ENCODE measurements at places on chromosomes 3 and 15.

- H3K27ac ChIP-seq = no peak overlapping the region
- H3K4me3 ChIP-seq = no peak overlapping the region
- H3K4me1 ChIP-seq = peaks cover 3% of the 10 kb centered on the region
- no peaks in the 10 kb centered on the region for H3K27me3 ChIP-seq
- no peak for DNase-seq
Observed at GRCh38 chr15:94403331-94403730, 172.0 kb downstream of the MCTP2 start.

DNA sequence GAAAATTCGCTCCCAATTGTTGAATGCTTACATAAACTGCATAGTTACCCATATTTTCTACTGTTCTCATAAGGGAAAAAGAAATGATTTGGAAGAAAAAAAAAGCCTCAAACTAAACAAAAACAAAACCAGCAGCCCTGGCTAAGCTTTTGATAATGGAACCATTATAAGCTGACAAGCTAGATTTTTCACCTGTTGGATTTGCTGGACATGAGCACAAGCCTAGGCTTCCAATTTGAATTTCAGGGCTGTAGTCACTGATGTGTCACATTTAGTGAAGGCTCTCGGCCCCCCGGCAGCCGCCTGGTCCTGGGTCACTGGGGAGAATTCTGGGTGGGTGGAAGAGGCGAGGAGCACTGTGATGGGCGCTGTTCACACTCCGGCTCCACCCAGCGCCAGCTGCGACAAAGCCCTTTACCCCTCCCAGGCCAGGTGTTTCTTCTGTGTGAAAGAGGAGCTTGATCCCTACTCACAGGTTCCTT is 4.6 kb downstream of the FBXL22 start:
- H3K27me3 ChIP-seq = no peaks in the 10 kb centered on the region
- H3K4me3 ChIP-seq = peak overlapping the region; percentile 60
- H3K27ac ChIP-seq = peak overlapping the region; percentile 83
- no peak for DNase-seq
- no peaks in the 10 kb centered on the region for H3K36me3 ChIP-seq

GRCh38 chr3:9276761-9277370 is 27.4 kb upstream of the SRGAP3 start:
- no peaks in the 10 kb centered on the region for H3K36me3 ChIP-seq
- no peak overlapping the region for H3K27ac ChIP-seq
- H3K4me1 ChIP-seq = no peaks in the 10 kb centered on the region
- no peak for DNase-seq

GRCh38 chr15:69021895-69022294 is 7.4 kb downstream of the NOX5 start:
- no peaks in the 10 kb centered on the region for H3K36me3 ChIP-seq
- H3K4me3 ChIP-seq = no peak overlapping the region
- no peak overlapping the region for H3K27ac ChIP-seq
- no peak for DNase-seq
- H3K4me1 ChIP-seq = no peaks in the 10 kb centered on the region

DNA sequence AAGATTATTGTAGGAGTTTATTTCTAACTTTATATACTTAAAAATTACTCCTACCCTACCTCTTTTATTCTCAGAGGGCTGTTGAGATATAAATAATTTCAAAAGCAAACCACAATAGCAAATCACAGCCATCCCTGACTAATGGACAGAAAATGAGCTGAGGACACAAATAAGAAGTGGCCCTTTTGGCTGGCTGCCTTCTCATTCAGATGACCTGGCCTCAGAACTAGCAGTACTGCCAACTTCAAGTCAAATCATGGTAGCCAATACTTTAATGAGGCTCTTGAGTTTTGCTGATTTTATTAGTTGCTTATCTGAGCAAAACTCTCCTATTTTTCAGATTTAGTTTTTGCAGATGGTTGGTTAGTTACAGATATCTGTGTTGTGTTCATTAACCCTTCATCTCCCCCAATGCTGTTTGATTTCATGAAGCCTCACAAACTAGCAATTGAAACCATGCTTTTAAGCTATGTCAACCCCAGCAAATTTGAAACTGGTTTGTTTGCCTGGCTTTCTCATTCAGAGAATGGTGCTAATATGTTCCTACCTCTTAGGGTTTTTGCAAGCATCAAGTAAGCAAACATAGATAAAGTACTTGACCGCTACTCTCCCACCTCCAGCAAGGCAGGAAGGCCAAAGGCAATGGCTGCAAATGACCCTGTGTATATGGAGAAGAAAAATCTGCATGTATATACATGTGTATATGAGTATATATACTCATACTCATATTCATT is 73.4 kb upstream of the HACD2 start:
- peaks cover 9% of the 10 kb centered on the region for H3K36me3 ChIP-seq
- H3K4me1 ChIP-seq = peaks cover 91% of the 10 kb centered on the region
- peak overlapping the region; percentile 80 for H3K27ac ChIP-seq
- H3K4me3 ChIP-seq = no peak overlapping the region
- DNase-seq = no peak
- no peaks in the 10 kb centered on the region for H3K27me3 ChIP-seq

DNA sequence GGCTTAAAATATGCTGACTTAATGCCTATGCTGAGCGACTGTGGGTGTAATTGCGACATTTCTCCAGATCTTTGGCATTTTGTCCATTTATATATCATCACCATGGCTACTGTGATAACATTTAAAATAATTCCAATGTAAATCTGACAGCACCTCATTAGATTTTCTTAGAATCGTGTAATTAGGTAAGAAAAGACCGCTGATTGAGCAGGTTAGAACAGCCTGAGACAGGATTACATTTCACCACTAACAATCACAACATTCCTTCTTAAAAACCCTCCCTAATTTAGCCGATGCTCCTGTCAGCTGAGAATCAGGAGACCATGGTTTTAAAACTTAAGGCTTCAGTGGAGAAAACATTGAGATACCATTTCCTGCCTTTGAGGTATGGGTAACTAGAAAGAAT is 455.3 kb upstream of the PDZRN3 start:
- no peaks in the 10 kb centered on the region for H3K36me3 ChIP-seq
- H3K4me1 ChIP-seq = no peaks in the 10 kb centered on the region
- no peak overlapping the region for H3K27ac ChIP-seq
- DNase-seq = no peak
- H3K4me3 ChIP-seq = no peak overlapping the region
- no peaks in the 10 kb centered on the region for H3K27me3 ChIP-seq

DNA sequence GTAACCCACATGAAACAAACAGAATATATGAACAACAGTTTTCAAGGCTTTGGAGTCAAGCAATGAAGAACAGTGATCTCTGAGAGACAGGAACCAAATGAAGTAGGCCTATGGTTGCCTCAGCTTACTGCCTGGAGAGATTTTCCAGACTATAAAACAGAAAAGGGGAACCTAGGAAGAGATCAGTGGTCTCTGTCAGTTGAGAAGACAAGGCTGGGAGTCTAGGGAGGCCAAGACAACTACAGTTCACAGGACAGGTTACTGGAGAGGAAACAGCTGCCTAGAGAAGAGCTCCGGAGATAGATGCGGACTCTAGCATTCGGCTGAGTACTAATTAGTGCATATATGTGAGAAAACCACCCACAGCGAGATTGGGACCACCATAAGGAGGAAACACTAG is 87.7 kb downstream of the PLCH1 start:
- no peaks in the 10 kb centered on the region for H3K36me3 ChIP-seq
- no peak overlapping the region for H3K27ac ChIP-seq
- no peak for DNase-seq
- no peaks in the 10 kb centered on the region for H3K27me3 ChIP-seq

- no peaks in the 10 kb centered on the region for H3K4me1 ChIP-seq
- H3K4me3 ChIP-seq = no peak overlapping the region
- peaks cover 8% of the 10 kb centered on the region for H3K36me3 ChIP-seq
- no peak for DNase-seq
- no peaks in the 10 kb centered on the region for H3K27me3 ChIP-seq
Observed at GRCh38 chr3:53083949-53084309, 38.1 kb upstream of the SFMBT1 start.

DNA sequence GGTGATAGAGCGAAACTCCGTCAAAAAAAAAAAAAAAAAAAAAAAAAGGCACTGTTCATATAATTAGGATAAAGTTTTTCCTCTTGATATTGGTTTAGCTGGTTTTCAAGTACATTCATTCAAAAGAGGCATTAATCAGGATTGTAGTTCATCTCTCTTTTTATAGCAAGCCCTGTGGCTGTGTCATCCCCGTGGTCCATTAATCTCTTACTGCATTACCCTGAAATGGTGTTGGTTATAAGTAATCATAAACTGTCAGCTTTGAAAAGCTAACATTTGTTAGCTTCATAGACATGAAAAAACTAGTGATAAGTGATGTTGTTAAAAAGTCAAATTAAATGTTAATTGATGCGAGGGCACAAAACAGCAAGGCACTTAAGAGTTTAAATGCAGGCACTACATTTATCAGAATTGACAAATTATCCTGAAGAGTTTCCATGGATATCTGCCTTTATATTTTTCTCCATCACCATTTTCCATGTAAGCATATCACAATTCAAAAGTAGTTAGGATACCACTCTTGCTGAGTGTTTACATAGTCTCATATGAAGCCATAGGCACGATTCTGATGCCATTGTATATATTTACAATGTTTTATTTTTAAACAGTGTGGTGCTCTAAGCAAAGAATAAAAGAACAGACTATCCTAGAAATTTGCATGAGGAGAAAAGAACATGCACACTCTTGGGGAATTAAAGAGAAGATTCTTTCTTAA is 193.1 kb downstream of the OTOL1 start:
- H3K27me3 ChIP-seq = no peaks in the 10 kb centered on the region
- DNase-seq = no peak
- H3K4me1 ChIP-seq = no peaks in the 10 kb centered on the region
- no peaks in the 10 kb centered on the region for H3K36me3 ChIP-seq
- H3K27ac ChIP-seq = no peak overlapping the region

DNA sequence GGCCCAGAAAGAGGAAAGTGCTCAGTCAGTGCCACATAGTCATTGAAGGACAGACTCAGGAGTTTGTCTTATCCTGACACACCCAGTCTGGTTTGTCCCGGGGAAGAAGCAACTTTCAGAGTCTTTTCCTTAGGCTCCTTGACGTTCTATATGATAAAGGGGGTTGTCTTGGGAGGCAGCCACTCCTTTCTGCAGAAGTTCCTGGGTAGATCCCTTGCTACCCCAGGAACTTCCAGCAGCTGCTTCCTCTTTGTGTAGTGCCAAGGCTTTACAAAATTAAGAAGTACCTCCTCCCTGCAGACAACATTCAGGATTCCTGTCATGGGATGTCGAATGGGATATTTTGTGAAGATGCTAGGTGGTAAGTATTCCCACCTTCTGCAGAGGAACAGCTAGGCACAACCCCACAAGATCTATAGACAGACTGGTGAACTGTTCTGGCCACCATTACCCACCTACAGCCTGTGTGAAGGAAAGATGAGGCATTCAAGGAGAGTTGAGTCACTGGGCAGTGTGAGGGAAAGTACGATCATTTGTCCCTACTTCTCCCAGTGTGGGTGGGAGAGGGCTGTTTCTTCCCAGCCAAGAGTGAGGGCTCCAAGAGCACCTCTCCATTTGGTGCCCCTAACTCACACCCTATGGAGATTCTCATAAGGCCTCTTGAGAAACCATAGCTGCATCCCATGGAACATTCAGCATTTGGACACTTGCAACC is 11.3 kb downstream of the TMEM266 start:
- no peak overlapping the region for H3K27ac ChIP-seq
- no peaks in the 10 kb centered on the region for H3K27me3 ChIP-seq
- DNase-seq = no peak
- H3K4me3 ChIP-seq = no peak overlapping the region

GRCh38 chr3:118501152-118501551 is 533.5 kb downstream of the IGSF11 start:
- no peaks in the 10 kb centered on the region for H3K36me3 ChIP-seq
- no peaks in the 10 kb centered on the region for H3K27me3 ChIP-seq
- no peak overlapping the region for H3K4me3 ChIP-seq
- peak; percentile 62 for DNase-seq

DNA sequence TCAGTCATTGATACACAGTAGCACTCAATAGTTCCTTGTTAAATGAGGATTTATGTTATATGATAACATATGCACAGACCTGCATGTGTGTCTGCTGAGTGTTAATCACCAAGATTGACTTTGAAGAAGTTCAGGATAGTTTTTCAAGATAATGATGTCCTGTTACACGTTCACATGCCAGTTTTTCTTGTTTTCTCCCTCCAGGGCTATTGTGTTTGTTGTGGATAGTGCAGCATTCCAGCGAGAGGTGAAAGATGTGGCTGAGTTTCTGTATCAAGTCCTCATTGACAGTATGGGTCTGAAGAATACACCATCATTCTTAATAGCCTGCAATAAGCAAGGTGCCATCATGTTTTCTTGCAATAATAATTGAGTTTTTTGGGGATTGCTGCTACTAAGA is 9.8 kb downstream of the SRPRB start:
- H3K27ac ChIP-seq = no peak overlapping the region
- no peaks in the 10 kb centered on the region for H3K4me1 ChIP-seq
- H3K4me3 ChIP-seq = no peak overlapping the region
- peaks cover 92% of the 10 kb centered on the region for H3K36me3 ChIP-seq

- H3K4me1 ChIP-seq = no peaks in the 10 kb centered on the region
- no peaks in the 10 kb centered on the region for H3K27me3 ChIP-seq
- no peak overlapping the region for H3K4me3 ChIP-seq
- H3K36me3 ChIP-seq = no peaks in the 10 kb centered on the region
Observed at GRCh38 chr3:97384583-97384982, 380.0 kb upstream of the ARL6 start.

DNA sequence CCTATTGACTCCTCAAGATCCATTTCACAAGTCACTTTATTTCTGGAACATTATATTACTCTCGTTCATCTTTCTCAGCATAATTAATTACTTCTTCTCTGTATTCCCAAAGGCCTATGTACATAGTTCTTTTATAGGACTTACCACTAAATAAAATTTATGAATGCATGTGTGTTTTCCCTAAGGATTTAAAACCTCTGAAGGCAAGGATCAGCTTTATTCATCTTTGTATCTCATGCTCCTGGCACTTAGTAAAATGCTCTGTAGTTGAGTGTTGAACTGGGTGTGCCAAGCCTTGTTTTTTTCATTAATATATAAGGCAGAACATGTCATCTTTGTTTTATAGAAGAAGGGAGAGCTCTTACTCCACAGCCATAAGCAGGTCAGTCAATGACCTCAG is 194.1 kb upstream of the ZPLD1 start:
- H3K4me1 ChIP-seq = no peaks in the 10 kb centered on the region
- no peak for DNase-seq
- no peaks in the 10 kb centered on the region for H3K36me3 ChIP-seq
- H3K4me3 ChIP-seq = no peak overlapping the region

- no peaks in the 10 kb centered on the region for H3K27me3 ChIP-seq
- DNase-seq = no peak
- no peak overlapping the region for H3K27ac ChIP-seq
- no peak overlapping the region for H3K4me3 ChIP-seq
- no peaks in the 10 kb centered on the region for H3K4me1 ChIP-seq
Observed at GRCh38 chr3:186322761-186323160, 39.3 kb downstream of the DGKG start.

GRCh38 chr3:134294302-134295280 is 43.9 kb upstream of the RYK start:
- no peaks in the 10 kb centered on the region for H3K36me3 ChIP-seq
- no peak overlapping the region for H3K4me3 ChIP-seq
- H3K27ac ChIP-seq = no peak overlapping the region
- H3K4me1 ChIP-seq = peaks cover 13% of the 10 kb centered on the region
- no peak for DNase-seq

- H3K27me3 ChIP-seq = no peaks in the 10 kb centered on the region
- no peak overlapping the region for H3K4me3 ChIP-seq
- H3K4me1 ChIP-seq = peaks cover 5% of the 10 kb centered on the region
- H3K27ac ChIP-seq = no peak overlapping the region
- H3K36me3 ChIP-seq = peaks cover 48% of the 10 kb centered on the region
Observed at GRCh38 chr3:58419780-58420507, 13.7 kb downstream of the PDHB start.

- DNase-seq = no peak
- H3K27me3 ChIP-seq = no peaks in the 10 kb centered on the region
- H3K27ac ChIP-seq = no peak overlapping the region
- H3K36me3 ChIP-seq = no peaks in the 10 kb centered on the region
- no peak overlapping the region for H3K4me3 ChIP-seq
Observed at GRCh38 chr3:193831495-193832455, 238.8 kb downstream of the OPA1 start.
